ENCODE measurements at places on chromosomes 7 and 10.

DNA sequence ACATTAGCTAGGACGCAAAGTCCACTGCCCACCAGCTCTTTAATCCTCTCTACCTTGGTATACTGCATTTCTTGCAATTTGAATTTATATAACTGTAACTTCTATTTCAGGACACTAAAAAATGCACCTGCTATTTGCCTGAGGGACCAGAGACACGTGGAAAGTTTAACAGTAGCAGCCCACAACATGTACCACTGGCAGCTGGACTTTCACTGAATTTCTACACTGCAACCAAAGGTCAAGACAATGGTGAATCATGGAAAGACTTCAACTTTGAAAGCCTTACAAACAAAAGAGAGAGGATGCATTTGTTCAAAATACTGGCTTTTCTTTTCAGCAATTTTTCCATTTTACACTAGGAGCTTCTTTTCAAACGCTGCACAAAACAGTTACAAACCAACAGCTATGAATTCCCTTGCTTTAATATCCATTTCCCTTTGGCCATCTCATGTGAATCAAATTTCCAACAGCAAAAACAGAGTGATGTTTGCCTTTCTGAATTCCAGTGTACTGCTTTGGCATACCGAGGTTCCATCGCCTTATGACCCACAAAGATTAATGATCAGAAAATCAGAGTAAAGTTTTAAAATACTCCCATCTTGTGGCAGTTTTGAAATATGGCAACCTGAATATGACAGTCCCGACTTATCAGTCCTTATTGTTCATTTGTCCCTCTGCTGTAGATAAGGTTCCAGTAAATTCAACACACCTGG is 29.9 kb upstream of the HNRNPH3 start:
- peak; percentile 36 for DNase-seq

- DNase-seq, result no peak
Measured at GRCh38 chr7:127765150-127765549, 113.2 kb downstream of the SND1 start.

GRCh38 chr10:77939561-77940001 is 13.0 kb upstream of the DLG5 start:
- DNase-seq, result no peak

GRCh38 chr7:158655931-158656441 is 48.6 kb downstream of the NCAPG2 start:
- no peak for DNase-seq

GRCh38 chr10:6310977-6311376 is 108.2 kb downstream of the PFKFB3 start:
- DNase-seq, result no peak

DNA sequence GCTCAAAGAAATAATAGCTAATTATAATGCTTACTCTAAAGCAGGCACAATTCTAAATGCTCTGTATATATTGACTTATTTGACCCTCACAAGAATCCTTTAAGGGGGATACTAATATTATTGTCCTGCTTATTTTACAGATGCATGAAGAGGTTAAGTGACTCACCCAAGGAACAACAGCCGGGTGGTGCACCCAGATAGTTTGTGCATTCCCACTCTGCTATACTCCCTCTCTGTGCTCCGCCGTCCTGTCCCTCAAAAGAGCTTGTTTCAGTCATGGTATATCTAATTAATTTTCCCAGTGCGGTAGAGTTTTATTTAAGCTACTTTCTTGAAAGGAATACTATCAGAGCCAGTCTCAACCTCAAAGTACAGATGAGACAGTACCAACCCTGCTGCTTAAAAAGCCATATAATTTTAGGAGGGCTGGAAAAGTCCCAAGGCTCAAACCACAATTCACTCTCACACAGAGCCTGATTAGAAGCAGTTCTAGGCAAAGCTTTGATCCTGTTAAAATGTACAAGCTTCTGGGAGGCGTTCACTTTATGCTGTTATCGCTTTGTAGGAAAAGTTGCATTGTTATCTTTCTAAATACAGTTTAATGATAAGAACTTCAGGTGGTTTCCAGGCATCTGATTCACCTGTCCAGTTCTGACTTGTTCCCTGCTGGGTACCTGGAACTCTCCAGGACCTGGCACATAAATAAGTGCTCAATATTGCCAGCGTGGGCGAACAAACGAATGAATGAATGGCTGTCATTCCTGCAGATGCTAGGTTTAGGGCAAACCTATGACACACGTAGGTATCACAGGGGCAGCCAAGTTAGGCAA is 261.5 kb upstream of the KLF14 start:
- no peak for DNase-seq

GRCh38 chr7:7882888-7883287 is 85.7 kb upstream of the GLCCI1 start:
- DNase-seq, result no peak

GRCh38 chr7:30382607-30383006 is 96.0 kb downstream of the NOD1 start:
- no peak for DNase-seq

GRCh38 chr10:46233181-46233580 is 53.6 kb upstream of the ANTXRL start:
- DNase-seq, result no peak

DNA sequence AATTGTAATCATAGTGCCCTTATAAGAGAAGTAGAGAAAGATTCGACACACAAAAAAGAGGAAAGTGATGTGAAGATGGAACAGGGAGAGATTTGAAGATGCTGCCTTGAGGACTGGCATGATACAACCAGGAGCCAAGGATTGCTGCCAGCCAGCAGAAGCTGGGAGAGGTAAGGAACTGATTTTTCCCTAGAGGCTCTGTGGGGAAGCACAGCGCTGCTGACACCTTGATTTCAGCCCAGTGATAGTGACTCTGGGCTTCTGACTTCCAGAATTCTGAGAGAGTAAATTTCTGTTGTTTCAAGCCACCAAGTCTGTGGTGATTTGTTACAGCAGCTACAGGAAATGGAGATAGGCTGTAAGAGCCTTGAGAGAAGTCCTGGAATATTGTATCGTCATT is 98.2 kb downstream of the RAB11FIP2 start:
- DNase-seq, result no peak

- no peak for DNase-seq
Measured at GRCh38 chr10:77188521-77188920, 449.1 kb downstream of the KCNMA1 start.

- no peak for DNase-seq
Measured at GRCh38 chr10:24528946-24529345, 194.7 kb downstream of the ARHGAP21 start.

GRCh38 chr7:28395831-28396230 is 16.5 kb upstream of the CREB5 start:
- DNase-seq, result no peak

- no peak for DNase-seq
Measured at GRCh38 chr7:24140001-24140400, 144.0 kb upstream of the NPY start.

GRCh38 chr10:6195376-6195775 is 7.4 kb upstream of the PFKFB3 start:
- DNase-seq, result no peak

- DNase-seq, result no peak
Measured at GRCh38 chr7:143416565-143417149, 8.0 kb upstream of the EPHA1 start.

- no peak for DNase-seq
Measured at GRCh38 chr10:127067542-127068194, 128.7 kb downstream of the INSYN2A start.

GRCh38 chr10:124458473-124458872 is 3.1 kb upstream of the LHPP start:
- DNase-seq, result no peak

DNA sequence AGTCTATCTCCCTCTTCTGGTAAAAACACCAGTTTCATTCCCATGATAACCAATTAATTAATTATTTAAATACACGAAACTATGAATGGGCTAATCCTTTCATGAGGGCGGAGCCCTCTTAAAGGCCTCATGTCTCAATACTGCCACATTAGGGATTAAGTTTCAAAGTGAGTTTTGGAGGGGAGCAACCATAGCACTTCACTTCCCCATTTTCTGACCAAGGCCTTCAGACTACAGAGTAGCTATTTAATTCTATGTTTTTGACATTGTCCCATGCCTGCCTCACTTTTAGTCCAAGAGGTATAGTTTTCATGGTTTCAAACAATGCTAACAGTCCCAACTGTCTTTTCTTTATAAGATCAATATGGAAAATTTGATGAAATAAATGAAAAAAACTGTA is 618.6 kb downstream of the ZWINT start:
- DNase-seq, result no peak

DNA sequence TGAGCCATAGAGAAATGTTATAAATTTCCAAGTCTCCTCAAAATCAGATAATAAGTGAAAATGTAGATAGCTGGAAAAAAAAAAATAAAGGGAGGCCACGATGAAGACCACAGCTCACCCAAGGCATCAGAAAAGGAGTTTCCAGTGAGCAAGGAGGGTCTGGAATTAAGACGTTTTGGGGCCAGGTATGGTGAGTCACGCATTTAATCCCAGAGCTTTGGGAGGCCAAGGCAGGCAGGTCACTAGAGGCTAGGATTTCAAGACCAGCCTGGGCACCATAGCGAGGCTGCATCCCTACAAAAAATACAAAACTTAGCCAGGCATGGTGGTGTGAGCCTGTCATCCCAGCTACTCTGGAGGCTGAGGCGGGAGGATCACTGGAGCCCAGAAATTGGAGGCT is 65.5 kb downstream of the ASB13 start:
- DNase-seq, result no peak

- no peak for DNase-seq
Measured at GRCh38 chr10:78807504-78808203, 261.1 kb upstream of the ZMIZ1 start.

GRCh38 chr7:124688991-124689390 is 76.6 kb downstream of the GPR37 start:
- DNase-seq, result no peak

DNA sequence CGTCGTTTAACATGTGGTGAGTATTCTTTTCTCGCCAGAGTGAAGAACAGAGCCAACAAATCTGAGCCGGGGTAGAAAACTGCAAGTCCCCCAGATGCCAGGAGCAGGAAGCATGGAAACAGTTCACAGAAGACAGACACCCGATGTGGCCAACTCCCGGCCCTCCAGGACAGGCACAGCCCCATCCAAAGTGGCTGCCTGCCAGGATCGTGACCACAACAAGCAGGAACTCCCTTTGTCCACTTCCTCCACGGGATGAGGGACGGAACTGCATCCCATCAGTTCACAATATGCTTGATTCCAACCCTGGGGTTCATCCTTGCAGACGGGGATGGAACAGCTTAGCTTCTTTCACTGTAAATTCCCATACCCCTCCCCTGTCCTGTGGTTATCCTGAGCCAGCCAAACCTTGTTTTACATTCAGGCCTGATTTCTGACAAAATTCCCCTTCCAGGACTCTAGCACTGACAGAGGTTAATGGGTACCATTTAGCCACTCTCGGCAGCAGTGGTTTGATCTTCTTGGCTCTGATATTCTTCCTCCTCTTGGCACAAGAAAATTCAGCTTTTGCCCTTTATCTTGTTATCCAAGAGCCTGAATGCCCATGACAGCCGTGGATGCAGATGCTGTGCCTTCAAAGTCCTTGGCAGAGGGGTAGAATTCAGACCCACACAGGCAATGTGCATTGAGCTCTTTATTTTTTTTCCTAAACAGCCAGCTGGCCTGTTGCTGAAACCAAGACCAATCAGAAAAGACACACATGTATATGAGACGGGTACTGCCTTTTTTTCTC is 105.5 kb upstream of the FAM204A start:
- peak; percentile 6 for DNase-seq

DNA sequence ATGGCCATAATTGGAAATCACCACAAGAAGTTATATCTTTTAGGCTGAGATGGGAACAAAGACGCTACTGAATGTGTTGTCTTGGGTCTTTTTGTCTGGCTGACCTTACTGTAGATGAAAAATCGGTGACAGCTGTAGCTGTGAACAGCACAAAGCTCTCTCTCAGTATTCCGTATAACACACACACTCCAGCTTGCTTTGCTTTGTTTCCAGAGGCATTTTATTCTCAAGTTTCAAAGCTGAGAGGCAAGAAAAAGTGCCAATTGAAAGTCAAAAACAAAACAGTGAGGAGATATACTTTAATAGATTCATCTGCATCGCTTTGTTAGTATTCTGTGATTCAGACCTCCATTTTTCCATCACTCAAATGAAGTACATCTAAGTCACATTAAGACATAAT is 39.6 kb upstream of the CABCOCO1 start:
- no peak for DNase-seq

GRCh38 chr10:79420974-79421688 is 24.3 kb downstream of the ZCCHC24 start:
- no peak for DNase-seq

DNA sequence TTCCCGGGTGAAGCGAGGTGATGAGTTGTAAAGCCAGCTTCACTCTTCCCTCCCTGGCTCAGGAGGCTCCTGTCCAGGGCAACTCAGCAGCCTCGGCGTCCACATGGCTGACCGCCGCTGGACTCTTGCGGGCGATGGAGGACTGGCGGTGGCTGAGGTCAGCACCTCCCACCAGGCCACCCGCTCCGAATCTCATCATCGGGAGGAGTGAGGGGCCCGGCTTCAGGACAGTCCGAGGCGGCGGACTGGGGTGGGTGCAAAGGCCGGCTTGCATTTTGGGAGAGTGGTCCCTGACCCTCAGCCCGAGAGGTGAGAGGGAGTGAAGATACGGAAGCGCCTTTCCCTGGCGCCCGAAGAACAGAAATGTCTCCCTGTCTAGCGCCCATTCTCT is 759 bp downstream of the DNAJB12 start:
- no peak for DNase-seq

- DNase-seq, result no peak
Measured at GRCh38 chr10:6398399-6398798, 181.7 kb downstream of the PRKCQ start.

GRCh38 chr7:82050792-82051191 is 280.9 kb upstream of the HGF start:
- peak; percentile 57 for DNase-seq

GRCh38 chr7:44602576-44602910 is 3.9 kb upstream of the OGDH start:
- DNase-seq, result no peak

DNA sequence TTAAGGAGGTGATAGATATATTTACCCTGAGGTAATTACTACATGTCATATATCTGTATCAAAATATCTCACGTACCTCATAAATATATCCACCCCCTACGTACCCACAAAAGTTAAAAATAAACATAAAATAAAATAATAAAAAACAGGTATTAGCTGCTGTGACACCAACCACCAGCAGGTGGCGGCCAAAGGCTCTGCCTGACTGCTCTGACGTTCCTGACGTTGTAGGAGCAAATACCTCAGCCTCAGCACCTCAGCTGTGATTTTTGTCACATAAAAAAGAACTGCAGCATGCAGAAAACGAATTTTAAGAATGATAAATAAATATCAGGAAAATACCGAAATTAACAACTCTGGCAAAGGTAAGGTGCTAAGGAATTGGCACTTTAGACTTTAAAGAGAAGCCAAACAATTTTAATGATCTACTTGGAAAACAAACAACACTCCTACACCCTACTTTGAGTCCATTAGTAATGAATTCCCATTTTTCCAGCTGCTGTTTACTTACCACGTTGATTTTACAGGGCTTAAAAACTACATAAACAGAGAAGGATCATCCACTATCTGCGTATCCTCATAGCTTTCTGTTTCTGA is 125.4 kb upstream of the TARP start:
- peak; percentile 9 for DNase-seq

DNA sequence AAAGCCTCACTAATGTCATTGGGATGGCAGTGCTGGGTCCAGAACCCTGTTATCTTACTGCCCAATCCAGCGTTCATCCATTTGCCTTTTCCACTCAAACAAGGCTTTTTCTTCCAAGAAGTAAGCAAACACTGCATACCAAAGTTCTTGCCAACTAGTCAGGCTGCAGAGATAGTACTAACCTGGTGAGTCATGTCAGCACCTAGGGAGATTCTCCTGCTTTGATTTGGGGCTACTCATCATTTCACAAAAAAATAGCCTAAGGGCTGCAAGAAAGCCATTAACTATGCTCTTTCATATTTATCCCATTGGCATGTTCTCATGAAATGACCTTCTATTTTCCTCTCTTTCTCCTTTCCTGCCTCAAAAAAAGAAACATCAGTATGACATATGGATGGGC is 142.6 kb downstream of the TWIST1 start:
- DNase-seq, result peak; percentile 35

All from fibroblast of skin of left quadriceps (primary cell).